ENCODE measurements at places on chromosomes 4 and X. TPM values are rescaled to one million over a fixed set of nuclear protein-coding genes. Genes with fewer than 3 reads are reported as not detected.

GRCh38 chrX:56107320-56107719 is 124.8 kb upstream of the KLF8 start:
- H3K4me1 ChIP-seq: no peaks in the 10 kb centered on the region
- H3K4me3 ChIP-seq: no peak overlapping the region
- H3K36me3 ChIP-seq: no peaks in the 10 kb centered on the region
- H3K27me3 ChIP-seq: no peaks in the 10 kb centered on the region

DNA sequence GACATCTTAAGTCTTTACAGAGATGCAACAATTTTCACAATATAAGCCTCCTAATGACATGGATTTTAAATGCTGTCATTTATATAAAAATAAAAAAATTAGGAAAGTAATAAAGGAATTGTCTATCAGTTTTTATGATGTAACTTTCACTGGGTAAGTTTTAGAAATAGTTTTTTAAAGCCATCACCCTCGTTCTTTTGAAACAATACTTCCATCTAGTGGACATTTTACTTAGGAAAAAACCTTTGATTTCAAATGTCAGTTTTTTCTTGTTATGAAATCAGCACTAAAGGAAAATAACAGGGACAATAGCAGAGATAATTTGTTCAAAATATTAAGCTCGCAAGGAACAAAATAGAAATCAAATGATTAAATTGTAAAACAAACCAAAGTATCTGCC is 24.3 kb upstream of the NDNF start:
- no peaks in the 10 kb centered on the region for H3K27me3 ChIP-seq
- H3K27ac ChIP-seq: no peak overlapping the region
- DNase-seq: peak; percentile 10
- H3K36me3 ChIP-seq: no peaks in the 10 kb centered on the region
- H3K4me3 ChIP-seq: no peak overlapping the region

- H3K27ac ChIP-seq: no peak overlapping the region
- H3K36me3 ChIP-seq: no peaks in the 10 kb centered on the region
- no peaks in the 10 kb centered on the region for H3K4me1 ChIP-seq
- no peak overlapping the region for H3K4me3 ChIP-seq
Observed at GRCh38 chrX:56987741-56988140, 7.6 kb downstream of the SPIN3 start.

DNA sequence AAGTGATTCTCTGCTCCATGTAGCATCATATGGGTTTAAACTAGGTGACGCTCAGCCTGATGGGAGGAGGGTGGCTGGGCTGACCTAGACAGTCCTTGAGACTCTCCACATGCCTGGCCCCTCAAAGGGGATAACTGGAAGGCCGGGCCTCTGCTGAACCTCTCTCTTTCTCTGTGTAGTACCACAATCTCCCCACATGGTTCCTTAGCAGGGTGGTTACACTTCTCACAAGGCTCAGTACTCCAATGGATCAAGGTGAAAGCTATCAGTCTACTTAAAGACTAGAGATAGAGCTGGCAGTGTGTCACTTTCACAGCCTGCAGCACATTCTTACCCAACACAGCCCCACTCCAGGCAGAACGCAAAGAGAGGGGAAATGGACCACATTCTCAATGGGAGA is 80.4 kb downstream of the LDB2 start:
- H3K27ac ChIP-seq: no peak overlapping the region
- no peaks in the 10 kb centered on the region for H3K4me1 ChIP-seq
- no peaks in the 10 kb centered on the region for H3K36me3 ChIP-seq

- H3K27me3 ChIP-seq: no peaks in the 10 kb centered on the region
- no peak overlapping the region for H3K4me3 ChIP-seq
- peaks cover 5% of the 10 kb centered on the region for H3K4me1 ChIP-seq
- DNase-seq: no peak
- H3K36me3 ChIP-seq: no peaks in the 10 kb centered on the region
- peak overlapping the region; percentile 82 for H3K27ac ChIP-seq
Observed at GRCh38 chrX:39196192-39197102, 395.2 kb downstream of the MID1IP1 start.

DNA sequence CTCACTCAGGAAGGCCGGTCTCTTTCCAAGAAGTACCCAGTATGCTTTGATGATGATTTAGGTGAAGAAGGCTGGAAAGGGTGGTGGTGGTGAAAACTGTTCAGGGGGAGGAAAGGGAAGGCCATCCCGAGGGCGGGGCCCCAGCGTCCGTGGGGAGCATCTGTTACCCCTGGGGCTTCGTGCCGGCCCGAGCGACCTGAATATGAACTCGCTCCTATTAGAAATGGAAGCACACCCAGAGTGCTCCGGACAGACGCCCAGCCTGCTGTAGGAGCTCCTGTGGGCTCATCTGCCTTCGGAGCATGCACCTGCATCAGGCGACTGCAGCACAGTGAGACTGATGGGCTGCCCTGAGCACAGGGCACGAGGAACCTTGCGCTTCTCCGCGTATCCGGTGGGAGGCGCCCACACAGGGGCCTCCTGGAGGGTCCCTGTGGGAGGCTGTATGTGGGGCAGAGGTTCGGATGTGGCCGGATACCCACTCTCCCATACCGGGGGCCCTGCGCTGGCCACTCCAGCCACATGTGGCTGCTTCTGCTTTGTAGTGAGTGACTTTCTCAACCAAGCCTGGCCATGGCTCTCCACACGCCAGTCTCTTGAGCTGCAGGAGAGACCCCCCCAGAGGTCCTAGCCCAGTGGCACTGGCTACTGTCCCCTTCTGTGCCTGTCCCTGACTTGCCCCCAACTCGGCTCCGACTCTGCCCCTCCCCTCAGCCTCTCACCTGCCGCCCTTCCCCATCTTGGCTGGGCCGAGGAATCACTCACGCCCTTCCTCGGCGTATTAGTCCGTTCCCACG is 36.7 kb downstream of the FGFRL1 start:
- no peaks in the 10 kb centered on the region for H3K36me3 ChIP-seq
- H3K27ac ChIP-seq: no peak overlapping the region
- H3K27me3 ChIP-seq: peaks cover 75% of the 10 kb centered on the region

DNA sequence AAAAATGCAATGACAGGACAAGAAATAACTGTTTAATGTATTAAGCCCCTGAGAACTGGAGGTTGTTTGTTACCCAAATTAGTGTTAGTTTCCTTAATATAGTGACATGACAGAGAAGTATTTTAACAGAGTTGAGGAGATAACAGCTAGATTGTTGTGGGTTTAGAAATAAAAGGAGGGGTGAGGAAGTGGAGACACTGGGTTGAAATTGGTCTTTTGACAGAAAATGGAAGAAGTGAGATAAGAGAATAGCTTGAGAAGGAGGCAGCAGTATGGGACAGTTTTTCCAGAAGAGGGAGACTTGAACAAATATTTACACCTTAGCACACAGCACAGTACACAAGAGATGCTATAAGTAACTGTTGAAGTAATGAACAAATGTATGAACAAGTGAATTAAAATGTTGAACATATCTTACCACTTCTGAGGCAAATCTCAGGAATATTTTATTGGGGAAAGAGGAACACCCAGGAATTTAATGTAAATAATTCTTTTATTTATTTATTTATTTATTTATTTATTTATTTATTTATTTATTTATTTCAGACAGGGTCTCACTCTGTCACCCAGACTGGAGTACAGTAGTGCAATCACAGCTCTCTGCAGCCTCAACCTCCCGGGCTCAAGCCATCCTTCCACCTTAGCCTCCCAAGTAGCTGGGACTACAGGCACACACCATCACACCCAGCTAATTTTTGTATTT is 58.0 kb upstream of the EGFL6 start:
- no peak overlapping the region for H3K4me3 ChIP-seq
- no peaks in the 10 kb centered on the region for H3K4me1 ChIP-seq
- H3K27ac ChIP-seq: no peak overlapping the region
- H3K27me3 ChIP-seq: no peaks in the 10 kb centered on the region
- H3K36me3 ChIP-seq: no peaks in the 10 kb centered on the region

Gene BEX5
- 5.6 TPM for polyA plus RNA-seq

Gene UNC5C
- 2.9 TPM for polyA plus RNA-seq

Gene USP17L12
- polyA plus RNA-seq: not detected

Gene HDAC8
- 21.5 TPM for polyA plus RNA-seq

Gene IKBKG
- polyA plus RNA-seq: 21.1 TPM

Gene BEX2
- polyA plus RNA-seq: 62.7 TPM

Gene SORCS2
- 2.2 TPM for polyA plus RNA-seq

Gene MSX1
- 0.67 TPM for polyA plus RNA-seq

Gene MAPK10
- polyA plus RNA-seq: 8.9 TPM

Gene GAGE12J
- not detected for polyA plus RNA-seq

Measured in small intestine (tissue), 16 donors.